AG04449 (cell line): ENCODE measurements at places on chromosomes 4 and X.

DNA sequence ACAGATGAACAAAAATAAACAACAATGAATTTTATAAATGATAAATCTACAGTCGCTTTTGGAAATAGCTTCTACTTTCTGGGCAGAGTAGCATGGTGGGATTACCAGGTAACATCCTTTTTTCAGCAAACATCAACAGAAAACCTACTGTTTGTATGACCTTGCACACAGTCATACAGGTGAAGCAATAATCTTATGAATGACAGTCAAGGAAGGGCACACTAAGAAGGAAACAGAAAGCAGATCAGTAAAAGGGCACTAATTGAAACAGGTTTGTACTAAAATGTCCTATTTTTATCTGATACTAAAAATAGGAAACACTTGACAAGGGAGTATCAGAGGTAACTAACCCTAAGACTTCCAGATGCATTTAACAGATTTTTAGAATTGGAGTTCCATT, 108.9 kb downstream of the DLG3 start:
- no peak for DNase-seq

DNA sequence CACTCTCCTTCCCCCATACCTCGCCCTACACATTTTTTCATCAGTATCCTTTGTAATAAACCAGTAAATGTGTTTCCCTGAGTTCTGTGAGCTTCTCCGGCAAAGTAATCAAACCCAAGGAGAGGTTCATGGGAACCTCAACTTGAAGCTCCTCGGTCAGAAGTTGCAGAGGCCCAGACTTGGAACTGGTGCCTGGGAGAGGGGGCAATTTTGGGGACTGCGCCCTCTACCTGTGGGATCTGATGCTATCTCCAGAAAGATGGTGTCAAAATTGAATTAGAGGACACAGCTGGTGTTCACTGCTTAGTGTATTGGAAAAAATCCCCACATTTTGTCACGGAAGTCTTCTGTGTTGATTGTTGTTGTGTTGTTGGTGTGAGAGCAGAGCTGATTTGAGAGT, 70.6 kb downstream of the ATP11C start:
- no peak for DNase-seq

GRCh38 chr4:65924843-65925242, 254.6 kb upstream of the EPHA5 start:
- no peak for DNase-seq

DNA sequence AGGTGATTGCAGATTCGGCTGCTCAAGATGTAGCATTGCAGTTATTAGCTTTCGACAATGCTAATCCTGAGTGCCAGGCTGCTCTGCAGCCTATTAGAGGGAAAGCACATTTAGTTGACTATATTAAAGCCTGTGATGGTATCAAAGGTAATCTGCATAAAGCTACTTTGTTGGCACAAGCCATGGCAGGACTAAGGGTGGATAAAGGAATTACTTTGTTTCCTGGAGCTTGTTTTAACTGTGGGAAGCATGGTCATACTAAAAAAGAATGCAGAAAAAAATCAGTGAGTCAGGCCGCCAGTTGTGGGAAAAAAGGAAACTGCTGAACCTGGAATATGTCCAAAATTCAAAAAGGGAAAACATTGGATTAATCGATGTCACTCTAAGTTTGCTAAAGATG, 154.9 kb upstream of the TECRL start:
- no peak for DNase-seq

DNA sequence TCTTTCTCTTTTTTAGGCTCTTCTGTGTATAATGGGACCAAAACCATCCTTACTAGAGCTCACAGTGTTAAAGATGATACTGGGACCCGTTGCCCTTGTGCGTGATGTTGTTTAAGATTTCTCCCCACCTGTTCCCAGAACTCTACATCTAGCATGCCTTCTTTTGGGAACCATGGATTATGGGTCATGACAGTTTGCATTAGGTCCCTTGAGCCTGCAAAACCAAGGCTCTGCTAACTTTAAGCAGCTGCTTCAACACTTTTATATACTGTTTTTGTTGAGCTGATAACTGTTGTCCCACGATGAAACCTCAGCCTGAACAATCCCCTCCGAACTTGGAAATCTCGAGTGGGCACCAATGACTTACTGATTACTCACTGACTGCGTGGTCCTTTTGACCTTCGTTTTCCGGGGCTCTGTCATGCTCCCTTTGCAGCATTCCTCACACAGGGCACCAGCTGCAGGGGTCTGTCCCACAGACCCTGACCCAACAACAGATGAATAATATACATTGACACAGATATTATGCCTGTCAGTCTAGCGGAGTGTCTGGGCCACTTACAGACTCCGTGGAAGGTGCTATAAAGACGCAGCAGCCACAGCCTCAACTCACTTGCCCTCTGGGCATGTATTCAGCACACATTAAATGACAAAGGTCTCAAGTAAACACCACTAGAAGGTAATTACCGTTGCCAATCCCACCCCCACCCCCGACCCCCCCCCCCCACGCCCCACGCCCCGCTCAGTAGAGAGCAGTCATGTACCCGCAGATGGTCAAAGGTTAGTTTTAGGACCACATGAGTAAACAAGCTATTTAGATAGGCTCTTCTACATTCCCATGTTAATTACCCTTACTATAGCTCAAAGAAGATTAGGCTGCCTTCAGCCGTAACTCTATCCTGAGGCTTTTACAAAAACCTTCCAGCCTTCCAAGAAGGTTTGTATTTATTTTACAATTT, 162.0 kb upstream of the WDFY3 start:
- no peak for DNase-seq
